Activated CD8-positive, alpha-beta memory T cell treated with anti-CD3 and anti-CD28 coated beads for 48 hours (primary cell): ENCODE measurements at places on chromosomes 5 and 9.

DNA sequence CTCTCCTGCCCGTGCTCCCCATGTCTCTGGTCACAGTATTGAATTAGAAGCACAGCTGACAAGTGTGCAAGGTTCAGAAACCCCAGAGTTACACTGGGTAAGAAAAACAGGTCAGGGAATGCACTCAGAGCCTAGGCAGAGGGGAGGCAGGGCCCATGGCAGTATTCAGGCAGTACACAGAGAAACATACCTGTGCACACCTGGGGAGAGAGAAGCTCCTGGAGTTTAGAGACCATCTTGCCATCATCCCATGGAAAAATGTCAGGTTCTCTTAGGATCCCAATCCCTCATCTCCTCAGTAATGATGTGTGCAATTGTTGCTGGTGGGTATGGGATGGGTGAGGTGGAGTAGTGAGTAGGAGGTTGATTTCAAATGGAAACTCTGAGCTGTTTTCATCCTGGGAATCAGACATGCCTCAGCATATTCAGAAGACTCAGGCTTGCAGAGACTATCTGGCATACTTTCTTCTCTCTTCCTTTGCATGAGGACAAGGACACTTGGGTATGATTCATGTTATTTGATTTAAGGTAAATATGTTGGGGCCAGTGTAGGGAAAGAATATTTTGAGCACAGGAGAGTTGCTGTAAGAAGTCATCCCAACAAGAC lies 228.5 kb downstream of the ESM1 start:
- no peak for DNase-seq

DNA sequence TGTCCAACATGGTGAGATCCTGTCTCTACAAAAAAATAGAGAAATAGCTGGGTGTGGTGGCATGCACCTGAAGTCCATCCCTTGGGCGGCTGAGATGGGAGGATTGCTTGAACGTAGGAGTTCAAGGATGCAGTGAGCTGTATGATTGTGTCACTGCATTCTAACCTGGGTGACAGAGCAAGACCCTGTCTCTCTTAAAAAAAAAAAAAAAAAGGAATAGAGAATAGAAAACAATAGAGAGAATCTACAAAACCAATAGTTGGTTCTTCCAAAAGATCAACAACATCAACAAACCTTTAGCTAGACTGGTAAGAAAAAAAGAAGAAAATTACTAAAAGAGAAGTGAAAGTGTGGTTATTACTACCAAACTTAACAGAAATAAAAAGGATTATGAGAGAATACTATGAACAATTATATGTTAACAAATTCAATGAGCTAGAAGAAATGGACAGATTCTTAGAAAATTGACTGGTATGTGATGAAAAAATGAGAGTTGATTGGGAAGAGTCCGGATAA lies 8.1 kb upstream of the SLC38A9 start:
- DNase-seq = no peak

- no peak for DNase-seq
Observed at GRCh38 chr5:101364469-101364868, 461.4 kb upstream of the ST8SIA4 start.

GRCh38 chr9:72041775-72042194 lies 18.6 kb downstream of the C9orf57 start:
- no peak for DNase-seq

DNA sequence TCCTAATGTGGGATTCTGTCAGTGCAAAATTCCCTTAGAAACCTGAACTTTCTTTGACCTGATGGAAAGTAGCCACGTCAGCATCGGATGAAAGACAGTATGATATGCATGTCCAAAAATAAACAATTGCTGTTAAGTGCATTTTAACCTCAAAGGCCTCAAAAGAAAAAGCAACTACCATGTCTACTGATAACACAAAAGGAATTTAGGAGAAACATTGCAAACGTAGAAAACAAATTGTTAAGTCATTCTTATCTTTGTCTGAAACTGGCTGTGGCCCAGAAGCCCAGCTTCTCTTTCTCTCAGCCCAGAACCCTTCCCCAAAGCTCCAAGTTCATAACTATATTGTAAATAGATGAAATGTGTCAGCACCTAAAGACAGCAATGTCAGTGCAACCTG lies 11.1 kb upstream of the LHFPL2 start:
- no peak for DNase-seq

DNA sequence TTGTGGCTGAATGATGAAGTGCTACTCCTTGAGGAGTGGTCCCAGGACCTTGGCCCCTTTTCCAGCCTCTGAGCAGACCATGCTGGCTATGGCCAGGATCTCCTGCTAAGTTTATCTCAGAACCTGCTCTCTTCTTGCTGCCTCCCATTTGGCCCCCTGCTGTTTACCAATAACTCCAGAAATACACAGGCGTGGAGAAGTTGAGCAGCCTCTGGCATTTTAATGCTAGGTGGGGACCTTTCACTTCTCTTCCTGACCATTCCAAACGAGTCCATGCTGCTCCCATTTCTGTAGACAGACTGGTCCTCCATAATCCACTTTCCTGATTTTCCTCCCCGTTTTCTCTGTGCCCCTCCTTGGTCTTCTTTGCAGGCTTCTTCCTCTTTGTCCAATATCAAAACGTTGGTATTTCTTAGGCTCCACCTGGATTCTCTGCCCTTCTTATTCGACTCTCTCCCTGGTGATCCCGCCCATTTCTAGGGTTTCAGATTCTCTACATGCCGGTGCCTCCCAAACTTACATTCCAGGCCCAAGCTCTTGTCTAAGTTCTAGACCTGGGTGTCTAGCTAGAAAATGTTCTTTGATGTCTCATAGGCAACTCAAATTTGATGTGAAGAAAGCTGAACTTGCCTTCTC lies 33.4 kb upstream of the TNFAIP8 start:
- no peak for DNase-seq

DNA sequence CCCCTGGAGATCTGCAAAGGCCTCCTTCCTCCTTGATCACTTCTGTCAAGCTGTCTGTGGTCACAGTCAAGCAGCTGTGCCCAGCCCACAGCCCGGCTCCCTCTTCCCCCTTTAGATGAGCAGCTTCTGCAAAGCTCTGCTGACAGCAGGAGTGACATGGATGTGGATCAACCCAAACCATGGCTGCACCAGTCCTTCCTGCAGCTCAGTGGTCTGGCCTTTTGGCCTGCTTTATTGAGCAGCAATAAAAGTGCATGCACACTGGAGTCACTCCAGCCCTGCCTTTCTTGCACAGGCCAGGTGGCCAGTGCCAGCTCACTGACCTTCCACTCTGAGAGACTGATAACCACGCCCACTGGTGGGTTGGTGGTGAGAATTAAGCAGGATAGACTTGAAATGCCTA lies 91.3 kb upstream of the OTULINL start:
- DNase-seq = no peak

GRCh38 chr5:15366676-15367391 lies 133.1 kb upstream of the FBXL7 start:
- no peak for DNase-seq

DNA sequence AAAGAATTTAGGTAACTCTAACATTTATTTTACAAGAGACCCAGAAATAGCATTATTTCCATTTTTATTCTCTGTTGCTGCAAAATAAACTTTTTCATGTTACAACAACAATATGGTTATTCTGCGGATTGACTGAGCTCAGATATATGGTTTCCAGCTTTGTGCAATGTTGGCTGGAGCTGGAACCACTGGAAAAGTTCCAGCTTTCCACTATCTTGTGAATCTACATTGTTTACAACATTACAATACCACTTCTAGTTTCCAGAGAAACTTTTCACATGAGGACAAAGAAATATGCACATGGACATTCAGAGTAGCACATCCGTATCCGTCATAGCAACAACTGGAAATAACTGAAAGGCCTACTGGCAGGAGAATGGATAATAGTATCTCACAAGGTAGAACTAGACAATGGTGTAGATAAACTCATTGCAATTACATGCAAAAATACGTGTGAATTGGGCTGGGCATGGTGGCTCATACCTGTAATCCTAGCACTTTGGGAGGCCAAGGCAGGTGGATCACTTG lies 436.1 kb upstream of the ADAMTS16 start:
- DNase-seq = no peak

DNA sequence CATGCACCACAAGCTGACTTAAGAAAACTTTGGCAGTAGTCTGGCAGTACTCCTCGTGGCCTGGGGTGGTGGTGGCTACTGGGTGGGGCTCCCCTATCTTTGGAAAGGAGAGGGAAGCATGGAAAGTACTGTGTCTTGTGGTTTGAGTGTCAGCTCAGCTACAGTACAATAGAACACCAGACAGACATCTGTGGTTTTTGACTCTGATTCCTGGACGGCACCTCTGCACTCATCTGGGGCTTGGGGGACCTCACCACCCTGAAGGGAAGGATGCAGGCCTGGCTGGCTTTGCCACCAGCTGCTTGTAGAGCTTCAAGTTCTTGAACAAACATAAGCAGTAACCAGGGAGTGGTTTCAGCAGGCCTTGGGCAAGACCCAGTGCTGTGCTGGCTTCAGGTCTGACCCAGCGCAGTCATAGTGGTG lies 40.6 kb downstream of the TNFSF8 start:
- no peak for DNase-seq

DNA sequence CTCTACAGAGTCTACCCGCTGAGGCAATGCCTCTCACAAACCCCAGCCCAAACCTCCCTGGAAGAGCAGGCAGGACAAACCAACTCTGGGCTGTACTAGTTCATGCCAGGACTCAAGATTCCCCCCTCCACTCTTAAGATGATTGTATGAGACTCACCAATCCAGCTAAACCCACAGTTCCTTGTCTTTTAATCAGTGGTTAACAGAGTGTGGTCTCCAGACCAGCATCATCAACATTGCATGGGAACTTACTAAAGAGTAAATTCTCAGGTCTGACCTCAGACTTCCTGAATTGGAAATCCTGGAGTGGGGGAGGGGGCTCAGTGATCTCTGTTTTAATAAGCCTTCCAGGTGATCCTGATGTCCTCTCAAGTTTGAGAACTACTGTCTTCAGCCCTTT lies 240.9 kb downstream of the GAS1 start:
- no peak for DNase-seq

GRCh38 chr9:134892221-134892620 lies 11.6 kb downstream of the FCN2 start:
- no peak for DNase-seq

DNA sequence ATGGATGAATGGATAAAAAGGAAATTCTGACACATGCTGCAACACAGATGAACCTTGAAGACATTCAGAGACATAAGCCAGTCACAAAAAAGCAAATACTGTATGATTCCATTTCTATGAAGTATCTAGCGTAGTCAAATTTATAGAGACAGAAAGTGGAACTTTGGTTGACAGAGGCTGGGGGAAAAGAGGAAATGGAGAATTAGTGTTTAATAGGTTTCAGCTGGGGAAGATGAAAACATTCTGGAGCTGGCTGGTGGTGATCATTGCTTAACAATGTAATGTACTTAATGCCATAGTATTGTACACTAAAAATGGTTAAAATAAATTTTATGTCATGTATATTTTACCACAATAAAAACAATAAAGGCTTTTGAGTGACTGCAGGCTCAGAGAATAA lies 24.2 kb downstream of the PPIC start:
- no peak for DNase-seq

- no peak for DNase-seq
Observed at GRCh38 chr9:116694785-116695291, 7.7 kb downstream of the TRIM32 start.

GRCh38 chr9:77885104-77885672 lies 146.4 kb downstream of the GNAQ start:
- no peak for DNase-seq

GRCh38 chr5:145293716-145294115 lies 541.4 kb downstream of the PRELID2 start:
- DNase-seq = no peak

DNA sequence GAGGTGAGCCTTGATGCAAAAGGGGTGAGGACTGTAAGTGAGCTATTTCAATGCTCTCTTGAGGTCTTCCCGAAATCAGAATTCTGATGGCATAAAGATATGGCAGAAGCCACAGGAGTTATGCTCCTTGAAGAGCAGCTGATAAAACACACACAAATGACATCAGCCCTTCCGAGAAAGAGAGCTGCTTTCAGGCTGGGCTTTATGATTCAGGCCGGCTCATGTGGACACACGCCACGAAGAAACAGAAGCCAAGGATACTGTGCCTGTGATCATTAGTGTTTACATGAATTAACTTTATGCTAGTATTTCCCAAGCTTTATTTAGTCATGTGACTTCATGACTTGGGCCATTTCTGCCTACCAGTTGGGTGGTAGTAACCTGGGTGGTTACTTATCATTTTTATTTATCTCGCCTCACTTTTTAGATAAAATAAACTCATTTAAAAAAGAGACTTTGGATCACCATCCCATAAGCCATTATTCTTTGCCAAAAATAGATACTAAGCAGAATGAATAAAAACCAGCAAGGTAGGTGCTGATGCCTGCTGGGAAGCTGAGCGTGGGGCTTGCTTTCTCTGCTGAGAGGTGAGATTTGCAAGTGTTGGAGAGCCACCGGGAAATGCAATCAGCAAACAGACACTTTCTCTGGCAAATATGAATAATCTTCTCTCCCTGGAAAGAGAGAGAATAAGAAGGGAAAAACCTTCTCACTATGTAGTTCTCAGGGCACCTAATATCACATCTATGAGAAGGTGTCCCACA lies 73.0 kb upstream of the SLC25A51 start:
- no peak for DNase-seq

GRCh38 chr9:126298063-126298801 lies 28.4 kb upstream of the MVB12B start:
- DNase-seq = no peak

DNA sequence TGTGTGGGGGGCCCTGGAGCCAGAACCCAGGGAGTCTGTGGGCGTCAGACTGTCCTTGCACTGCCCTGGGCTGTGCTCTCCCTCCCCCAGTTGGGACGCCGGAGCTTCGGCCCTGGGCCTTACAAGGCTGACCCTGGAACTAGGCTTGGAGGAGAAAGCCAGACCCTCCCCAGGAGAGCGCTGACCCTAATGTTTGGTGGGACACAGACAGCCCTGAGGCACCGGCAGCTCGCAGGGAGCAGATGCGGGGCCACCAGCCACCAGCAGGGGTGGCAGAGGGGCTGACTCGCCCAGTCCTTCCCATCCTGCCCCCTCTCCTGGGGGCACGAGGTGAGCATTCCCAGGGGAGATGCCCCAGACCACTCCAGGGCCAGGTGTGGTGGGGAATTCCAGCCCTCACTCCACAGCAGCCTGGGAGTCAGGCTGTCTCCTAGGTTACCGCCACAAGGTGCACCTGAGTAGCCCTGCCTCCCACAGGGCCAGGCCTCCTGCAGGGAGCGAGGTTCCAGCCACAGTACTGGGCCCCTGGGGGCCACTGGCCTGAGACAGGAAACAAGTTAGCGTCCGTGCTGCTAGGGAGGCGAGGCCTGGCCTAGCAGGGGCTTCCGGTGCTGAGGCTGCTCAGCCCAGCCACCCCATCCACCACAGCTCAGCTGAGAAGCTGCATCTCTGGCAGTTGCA lies 134.6 kb downstream of the OLFM1 start:
- DNase-seq = no peak

DNA sequence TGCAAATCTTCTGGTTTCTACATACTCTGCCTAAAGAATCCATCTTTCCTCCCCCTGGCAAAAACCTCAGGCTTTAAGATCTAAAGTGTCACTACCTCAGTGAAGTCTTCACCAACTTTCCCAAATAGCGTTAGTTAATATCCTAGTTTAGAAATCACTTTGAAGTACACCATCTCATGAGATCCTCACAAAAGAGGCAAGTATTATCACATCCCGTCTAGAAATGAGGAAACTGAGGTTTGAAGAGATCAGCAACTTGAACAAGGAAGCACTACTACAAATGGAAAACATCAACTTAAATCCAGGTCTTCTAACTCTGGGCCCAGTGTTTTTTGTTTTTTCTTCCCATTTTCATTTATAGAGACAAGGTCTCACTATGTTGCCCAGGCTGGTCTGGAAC lies 4.6 kb downstream of the AP3B1 start:
- DNase-seq = no peak
